Purkinje cell (primary cell): ENCODE measurements at places on chromosomes 11 and 22. TPM values are rescaled to one million over a fixed set of nuclear protein-coding genes. Genes with fewer than 3 reads are reported as not detected.

DNAJB7 gene
- not detected in 2 replicates for polyA plus RNA-seq

ASCL2 gene
- polyA plus RNA-seq: not detected in 2 replicates

APOA1 gene
- 12.6 and 17.5 TPM in 2 replicates for polyA plus RNA-seq

OTOG gene
- not detected in 2 replicates for polyA plus RNA-seq

PLEKHB1 gene
- polyA plus RNA-seq: 18.4 and 19.2 TPM in 2 replicates

SHISAL1 gene
- 0.07 and 2.0 TPM in 2 replicates for polyA plus RNA-seq

TMEM45B gene
- not detected in 2 replicates for polyA plus RNA-seq

OR6T1 gene
- not detected in 2 replicates for polyA plus RNA-seq

ARHGAP8 gene
- polyA plus RNA-seq: not detected in 2 replicates

NCAM1 gene
- 244 and 334 TPM in 2 replicates for polyA plus RNA-seq

OVOL1 gene
- polyA plus RNA-seq: not detected in 2 replicates

MGAT3 gene
- polyA plus RNA-seq: 3.1 and 3.9 TPM in 2 replicates

YPEL4 gene
- polyA plus RNA-seq: 0.24 and 1.0 TPM in 2 replicates

MS4A6E gene
- not detected in 2 replicates for polyA plus RNA-seq

NCF4 gene
- 1.2 TPM in 1 of 2 replicates, not detected in the other for polyA plus RNA-seq
